Astrocyte of the hippocampus (primary cell): ENCODE measurements at places on chromosomes 1 and 21.

DNA sequence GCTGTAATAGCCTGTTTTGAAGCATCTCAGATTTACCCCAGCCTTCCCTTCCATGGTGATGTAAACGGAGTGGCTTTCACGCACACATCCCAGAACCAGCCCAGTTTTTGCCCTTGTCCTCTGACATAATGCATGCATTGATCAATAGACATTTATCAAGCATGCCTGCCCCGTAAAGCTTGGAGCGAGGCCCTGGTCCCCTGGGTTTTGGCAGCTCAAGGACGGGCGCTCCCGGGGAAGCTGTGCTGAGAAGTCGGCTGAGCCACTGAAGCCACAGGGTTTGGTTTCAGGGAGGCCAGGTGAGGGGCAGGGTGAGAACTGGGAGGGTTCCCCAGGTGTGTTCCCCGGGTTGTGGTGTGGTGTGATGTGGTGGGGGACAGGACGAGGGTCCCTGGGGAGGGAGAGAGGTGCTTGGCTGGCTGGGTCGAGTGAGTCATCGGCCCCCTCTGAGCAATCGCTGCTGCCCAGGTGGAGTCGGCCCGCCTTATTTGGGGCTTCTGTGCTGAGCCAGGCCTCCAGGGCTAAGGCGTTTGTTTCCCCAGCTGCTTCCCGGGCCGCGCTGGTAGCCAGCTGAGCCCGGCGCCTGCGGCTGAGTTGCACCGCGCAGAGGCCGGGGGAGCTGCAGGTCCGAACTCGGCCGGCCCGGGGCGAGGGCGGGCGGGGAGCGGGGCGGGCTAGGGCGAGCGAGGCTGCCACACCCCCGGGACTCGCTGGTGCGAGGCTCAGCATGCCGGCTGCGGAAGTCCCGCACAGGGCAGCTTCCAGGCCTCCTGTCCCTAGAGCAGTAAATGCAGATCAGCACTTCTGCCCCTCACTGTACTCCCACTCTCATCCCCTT is 23.6 kb downstream of the ATP2B4 start:
- DNase-seq = peak; percentile 83

GRCh38 chr1:186925881-186926669 is 97.3 kb downstream of the PLA2G4A start:
- DNase-seq = no peak

GRCh38 chr1:159282118-159282517 is 20.0 kb upstream of the FCER1A start:
- DNase-seq = no peak

GRCh38 chr1:181630398-181630797 is 147.1 kb downstream of the CACNA1E start:
- no peak for DNase-seq

DNA sequence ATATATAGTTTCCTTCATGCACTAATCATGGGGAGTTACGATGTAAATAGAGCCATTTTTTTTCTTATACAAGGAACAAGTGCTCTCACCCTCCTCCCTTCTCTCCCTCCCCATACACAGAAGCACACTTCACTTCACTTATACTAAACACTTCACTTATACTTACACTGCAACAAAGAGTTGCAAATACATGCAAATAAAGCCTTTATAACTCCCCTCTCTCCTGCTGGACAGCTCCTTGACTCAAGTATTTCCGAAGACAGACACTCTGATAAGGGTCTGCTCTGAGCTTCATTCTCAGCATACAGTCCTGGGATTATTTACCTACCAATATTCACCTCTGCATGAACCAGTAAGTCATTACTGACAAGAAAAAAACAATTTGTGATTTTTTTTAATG is 35.6 kb upstream of the ERG start:
- DNase-seq = peak; percentile 14

GRCh38 chr1:11169202-11169601 is 20.0 kb upstream of the ANGPTL7 start:
- DNase-seq = no peak

DNA sequence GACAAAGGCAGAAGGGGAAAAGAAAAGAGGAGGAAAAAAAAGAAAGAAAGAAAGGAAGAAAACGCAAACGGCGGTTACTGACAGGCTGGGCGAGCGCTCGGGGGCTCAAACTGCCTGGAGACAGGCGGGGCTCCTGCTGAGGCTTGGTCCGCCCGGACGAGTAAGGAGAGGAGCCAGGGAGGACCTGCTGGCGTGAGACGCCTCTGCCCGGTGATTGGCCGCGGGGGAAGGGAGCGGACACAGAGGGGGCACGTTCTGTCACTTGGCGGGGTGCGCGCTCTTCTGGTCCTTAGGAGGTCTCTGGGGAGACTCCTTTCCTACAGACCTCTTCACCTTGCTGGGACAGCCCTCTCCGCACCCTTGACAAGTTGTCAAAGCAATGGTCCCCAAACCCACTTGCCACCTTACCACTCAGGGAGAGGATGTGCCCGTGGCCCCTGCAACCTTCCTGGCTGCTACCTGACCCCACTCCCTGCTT is 791 bp upstream of the PIK3R3 start:
- no peak for DNase-seq

DNA sequence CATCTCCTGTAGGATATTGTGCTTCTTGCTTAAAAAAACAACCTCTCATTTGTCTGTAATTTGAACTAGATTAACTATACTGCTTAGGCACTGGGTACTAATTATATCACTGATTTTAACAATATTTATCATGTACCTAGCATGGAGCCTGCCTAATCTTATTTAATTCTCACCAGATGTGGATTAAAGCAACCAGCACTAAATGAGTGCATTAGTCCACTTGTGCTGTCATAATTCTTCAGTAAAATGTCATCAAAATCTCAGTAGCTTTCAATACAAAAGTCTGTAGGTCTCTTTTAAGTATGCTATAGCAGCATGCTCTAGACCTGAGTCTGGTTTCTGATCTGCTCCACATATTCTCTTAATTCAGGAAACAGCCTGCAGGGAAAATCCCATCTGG is 368.1 kb downstream of the NCAM2 start:
- no peak for DNase-seq

GRCh38 chr1:47883963-47884362 is 113.2 kb downstream of the TRABD2B start:
- no peak for DNase-seq

DNA sequence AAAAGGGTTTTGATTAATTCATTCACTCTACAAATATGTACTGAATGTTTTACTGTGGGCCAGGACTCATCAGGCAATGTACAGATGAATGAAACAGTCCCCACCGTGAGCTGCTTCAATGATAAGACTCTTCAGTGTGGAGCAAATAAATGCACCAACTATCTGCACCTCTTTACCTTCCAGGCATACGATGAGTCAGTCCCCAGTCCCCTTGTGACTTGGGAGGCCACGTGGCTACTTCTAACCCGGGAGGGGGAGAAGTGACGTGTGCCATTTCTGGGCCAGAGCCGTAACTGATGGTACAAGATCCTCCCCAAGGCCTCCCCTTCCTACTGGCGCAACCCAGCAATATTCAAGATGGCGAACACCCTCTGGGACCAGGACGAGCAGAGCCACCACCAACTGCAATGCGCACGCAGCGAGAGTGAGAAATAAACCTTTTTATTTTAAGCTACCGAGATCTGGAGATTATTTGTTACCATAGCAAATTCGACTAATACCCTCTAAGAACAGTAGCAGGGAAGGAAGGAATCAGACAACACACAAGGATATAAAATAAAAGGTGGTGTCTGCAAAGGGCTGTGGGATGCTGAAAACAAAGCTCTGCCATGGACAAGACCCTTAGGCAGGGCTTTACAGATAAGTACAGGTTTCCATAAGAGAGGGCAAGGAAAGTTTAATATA is 74.5 kb downstream of the NPHP4 start:
- DNase-seq = no peak

DNA sequence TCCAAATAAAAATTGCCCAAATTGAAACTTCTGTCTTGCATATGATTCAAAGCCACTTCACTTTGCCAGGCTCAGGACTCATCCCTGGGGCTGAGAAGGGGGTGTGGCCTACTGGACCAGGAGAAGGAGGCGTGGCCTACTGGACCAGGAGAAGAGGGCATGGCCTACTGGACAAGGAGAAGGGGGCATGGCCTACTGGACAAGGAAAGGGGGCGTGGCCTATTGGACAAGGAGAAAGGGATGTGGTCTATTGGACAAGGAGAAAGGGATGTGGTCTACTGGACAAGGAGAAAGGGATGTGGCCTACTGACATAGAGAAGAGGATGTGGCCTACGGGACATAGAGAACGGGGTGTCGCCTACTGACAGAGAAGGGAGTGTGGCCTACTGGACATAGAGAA is 405.3 kb downstream of the RRAGC start:
- no peak for DNase-seq

DNA sequence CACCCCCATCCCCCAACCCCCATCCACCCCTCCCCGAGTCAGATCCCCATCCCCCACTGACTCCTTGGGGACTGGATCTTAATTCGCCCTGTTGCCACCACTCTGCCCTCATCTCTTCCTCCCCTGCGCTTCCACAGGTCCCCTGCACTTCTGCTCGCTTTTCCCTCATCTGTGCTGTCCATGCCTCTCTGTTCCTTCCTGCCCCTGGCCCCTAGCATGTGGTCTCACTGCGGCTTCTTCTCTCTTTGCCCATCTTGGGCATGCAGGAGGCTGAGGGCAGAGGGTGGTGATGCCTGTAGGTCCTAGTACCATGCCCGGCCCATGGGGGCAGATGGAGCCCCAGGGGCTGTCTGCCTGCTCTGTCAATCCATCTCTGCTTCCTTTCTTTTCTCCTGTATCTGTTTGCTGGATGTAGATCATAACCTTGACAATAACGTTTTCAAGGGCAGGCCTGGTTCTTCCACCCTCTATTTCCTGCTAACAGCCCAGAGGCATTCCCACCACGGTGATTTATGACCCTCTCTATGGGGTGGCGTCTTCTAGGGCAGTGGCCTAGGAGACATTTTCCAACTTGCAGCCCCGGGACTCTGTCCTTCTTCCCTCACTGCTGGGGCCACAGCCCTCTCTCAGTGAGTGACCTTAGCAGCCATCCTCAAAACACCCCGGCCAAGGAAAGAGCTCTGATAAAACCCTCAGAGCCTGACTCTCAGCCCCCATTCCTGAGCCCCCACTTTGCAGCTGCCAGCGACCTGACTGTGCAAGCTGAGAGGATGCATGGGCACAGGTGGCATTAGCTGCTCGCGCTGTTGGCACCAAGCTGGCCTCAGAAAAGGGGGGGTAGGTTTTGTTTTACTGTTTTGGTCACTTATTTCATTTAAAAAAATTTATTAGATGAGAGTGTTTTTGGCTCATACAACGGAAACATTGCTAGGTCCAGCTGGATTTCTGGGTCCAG is 33.9 kb downstream of the TMEM51 start:
- DNase-seq = no peak

DNA sequence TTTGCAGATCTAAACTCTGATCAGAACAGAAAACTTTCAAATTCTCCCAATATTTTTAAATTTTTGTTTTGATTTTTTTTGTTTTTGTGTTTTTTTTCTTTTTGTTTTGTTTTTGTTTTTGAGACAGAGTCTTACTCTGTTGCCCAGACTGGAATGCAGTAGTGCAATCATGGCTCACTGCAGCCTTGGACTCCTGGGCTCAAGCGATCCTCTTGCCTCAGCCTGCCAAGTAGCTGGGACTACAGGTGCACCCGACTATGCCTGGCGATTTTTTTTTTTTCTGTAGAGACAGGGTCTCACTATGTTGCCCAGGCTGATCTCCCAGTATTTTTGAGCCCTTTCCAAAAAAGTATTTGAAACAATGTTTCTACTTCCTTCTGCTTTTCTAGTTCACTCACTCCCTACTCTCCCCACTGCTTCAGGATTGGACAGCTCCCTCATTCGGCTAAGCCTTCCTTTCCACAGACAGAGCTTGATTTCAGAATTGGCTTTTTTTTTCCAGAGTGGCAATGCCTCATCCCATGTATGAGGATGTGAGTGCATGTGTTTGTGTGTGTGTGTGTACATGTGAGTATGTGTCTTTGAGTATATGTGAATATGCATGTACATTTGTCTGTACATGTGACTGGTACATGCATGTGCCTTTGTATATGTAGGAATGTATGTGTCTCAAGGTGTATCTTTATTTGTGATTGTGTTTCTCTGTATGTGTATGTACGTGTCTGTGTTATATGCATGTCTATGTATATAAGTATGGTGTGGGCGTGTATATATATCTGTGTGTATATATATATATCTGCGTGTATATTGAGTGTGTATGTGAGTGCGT is 11.9 kb downstream of the LHX4 start:
- peak; percentile 53 for DNase-seq

GRCh38 chr1:55980582-55980981 is 598.8 kb downstream of the PLPP3 start:
- DNase-seq = no peak

DNA sequence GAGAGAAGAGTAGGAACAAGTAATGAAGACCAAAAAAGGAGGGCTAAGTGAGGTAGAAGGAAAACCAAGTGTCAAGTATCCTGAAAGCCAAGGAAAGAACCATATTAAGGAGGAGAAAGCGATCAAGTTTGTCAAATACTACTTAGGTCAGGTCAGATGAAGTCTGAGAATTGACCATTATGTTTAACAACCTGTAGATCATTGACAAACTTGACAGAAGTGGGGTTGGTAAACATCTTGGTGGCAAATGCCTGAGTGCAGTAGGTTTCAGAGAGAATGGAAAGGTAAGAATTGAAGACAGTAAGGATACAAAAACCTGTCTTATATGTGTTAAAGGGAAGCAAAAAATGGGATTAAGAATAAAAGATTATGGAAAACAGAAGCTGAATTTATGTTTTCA is 3.7 kb upstream of the CHIA start:
- no peak for DNase-seq

- peak; percentile 79 for DNase-seq
These were observed 14.7 kb downstream of the CACHD1 start for GRCh38 chr1:64484651-64485050.

DNA sequence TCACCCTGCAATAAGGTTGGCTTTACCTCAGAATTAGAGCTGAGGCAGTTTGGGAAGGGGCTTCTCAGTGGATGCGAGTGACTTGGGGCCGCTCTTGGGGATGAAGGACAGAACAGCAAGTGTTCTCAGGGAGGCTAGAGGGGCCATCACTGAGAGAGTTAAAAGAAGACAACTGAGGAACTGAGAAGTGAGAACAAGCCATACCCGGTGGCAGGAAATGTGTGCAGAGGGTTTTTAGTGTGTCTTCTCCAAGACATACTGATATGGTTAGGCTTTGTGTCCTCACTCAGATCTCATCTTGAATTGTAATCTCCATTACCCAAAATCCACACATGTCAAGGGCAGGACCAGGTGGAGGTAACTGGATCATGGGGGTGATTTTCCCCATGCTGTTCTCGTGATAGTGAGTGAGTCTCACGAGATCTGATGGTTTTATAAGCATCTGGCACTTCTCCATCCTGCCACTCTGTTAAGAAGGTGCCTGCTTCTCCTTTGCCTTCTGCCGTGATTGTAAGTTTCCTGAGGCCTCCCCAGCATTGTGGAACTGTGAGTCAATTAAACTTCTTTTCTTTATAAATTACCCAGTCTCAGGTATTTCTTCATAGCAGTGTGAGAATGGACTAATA is 75.8 kb downstream of the PCBP3 start:
- DNase-seq = no peak

GRCh38 chr1:8238141-8239038 is 79.5 kb upstream of the SLC45A1 start:
- peak; percentile 83 for DNase-seq

- DNase-seq = no peak
These were observed 5.0 kb upstream of the HHIPL2 start for GRCh38 chr1:222552882-222553281.

- peak; percentile 26 for DNase-seq
These were observed 40.1 kb upstream of the SLC5A9 start for GRCh38 chr1:48182439-48182838.
